ENCODE measurements at places on chromosomes 16 and 17.

- DNase-seq: no peak
Measured at GRCh38 chr17:66264696-66265095, 35.5 kb upstream of the APOH start.

DNA sequence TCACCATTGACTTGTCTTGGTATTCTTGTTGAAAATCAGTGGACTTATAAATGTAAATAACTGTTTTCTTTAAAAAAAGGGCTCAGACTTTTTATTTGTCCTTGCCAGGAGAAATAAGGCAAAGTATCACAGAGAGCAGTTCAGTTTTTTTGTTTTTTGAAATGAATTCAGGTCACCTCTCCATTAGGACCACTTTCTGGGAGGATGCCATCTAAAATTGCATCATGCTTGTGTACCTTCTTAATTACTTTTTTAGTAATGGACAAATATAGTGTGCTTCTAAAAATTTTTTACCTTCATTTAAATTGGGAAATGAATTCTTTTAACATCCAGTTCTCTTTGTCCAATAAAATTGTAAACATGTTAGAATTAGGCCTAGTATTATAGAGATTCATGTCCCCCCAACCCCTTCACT lies 210.0 kb downstream of the BCAS3 start:
- no peak for DNase-seq

- DNase-seq: no peak
Measured at GRCh38 chr16:4298761-4299522, 16.9 kb upstream of the GLIS2 start.

DNA sequence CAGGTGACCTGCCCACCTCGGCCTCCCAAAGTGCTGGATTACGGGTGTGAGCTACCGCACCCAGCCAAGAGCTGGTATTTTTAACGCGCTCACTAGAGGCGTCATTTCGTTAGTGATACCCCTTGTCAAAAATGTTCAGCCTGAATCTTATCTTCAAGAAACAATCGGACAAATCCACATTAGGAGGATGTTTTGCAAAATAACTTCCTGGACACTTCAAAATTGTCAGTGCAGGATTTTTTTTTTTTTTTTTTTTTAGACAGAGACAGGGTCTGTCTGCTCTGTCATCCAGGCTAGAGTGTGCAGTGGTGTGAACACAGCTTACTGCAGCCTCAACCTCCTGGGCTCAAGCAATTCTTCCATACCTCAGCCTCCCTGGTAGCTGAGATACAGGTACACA lies 63.0 kb downstream of the RMI2 start:
- no peak for DNase-seq

DNA sequence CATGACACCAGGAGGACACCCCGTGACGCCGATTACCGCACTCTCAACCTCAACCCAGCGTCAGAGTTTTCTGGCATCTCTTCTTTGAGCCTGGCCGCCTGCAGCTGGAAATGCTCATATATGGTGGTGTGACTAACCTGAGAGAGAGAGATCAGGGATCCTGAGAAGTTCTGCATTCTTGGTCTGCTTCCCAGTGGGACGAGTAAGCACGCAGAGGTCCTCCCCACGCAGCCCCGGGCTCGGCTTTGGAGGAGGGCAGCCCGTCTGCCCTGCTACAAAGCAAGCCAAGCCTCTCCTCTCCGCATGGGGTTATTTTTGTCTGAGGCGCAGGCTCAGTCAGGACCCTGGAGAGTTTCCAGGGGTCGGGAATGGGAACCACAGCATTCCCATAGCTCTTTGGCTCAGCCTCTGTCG lies 16.5 kb downstream of the CRISPLD2 start:
- DNase-seq: no peak

GRCh38 chr16:20956319-20956718 lies 55.7 kb downstream of the LYRM1 start:
- DNase-seq: no peak

All from NCI-H2081 (cell line).